ENCODE measurements at places on chromosomes 11 and 22. TPM values are rescaled to one million over a fixed set of nuclear protein-coding genes. Genes with fewer than 3 reads are reported as not detected.

MPPED2 gene
- not detected for total RNA-seq

GRCh38 chr22:27075028-27075678 lies 417.8 kb downstream of the MIAT start:
- DNase-seq: no peak

DNA sequence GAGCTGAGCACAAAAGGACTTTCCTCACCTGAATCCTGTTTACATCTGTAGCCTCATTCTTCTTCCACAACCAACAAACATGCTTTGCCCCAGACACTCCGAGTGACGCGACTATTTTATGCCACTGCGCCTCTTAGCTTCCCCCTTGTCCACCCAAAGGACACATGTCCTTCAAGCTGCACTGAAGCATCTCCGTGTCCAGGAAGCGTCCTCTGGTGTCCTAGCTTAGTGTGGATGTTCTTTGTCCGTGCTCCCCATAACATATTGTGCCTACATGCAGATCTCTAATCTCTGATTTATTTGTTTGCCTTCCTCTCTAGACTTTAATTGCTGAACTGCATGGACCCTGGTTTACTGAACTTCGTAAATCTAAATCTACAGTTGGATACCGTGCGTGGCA lies 20.1 kb upstream of the CECR2 start:
- DNase-seq: no peak

OR52E8 gene
- total RNA-seq: not detected

UPK3A gene
- not detected for total RNA-seq

GRCh38 chr11:73521621-73522020 lies 76.3 kb downstream of the FAM168A start:
- DNase-seq: peak; percentile 64

OPCML gene
- total RNA-seq: not detected

MS4A6E gene
- total RNA-seq: not detected

DNA sequence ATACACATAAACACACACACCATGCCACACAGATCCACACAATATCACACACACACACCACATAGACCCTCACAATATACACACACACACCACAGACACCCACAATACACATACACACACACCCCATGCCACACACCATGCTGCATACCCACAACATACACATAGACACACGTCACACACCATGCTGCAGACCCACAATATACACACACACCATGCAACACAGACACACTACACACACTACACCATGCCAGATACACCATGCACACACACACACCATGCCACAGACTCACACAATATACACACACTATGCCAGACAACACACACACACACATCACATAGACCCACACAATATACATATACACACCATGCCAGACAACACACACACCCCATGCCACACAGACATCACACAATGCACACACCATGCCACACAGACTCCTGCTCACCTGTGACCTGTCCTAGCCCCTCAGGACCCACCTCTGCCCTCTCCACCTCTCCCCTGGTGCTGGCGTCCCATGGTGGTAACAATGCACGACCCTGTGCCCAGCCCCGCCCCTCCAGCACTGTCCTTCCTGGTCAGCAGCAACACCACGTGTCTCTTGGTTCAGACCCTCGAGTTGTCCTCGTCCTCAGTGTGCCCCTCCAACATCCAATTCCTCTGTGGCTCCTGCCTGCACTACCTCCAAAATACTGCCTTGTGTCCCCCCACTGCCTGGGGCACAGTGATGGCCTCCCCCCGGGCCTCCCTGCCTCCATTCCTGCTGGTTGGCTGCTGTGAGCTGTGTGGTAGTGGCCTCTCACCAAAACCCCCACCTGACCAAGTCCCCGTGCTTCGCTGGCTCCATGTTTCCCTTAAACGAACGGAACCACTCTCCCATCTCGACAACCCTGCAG lies 23.7 kb upstream of the RFPL3 start:
- no peak for DNase-seq

CYB5R2 gene
- total RNA-seq: 5.5 TPM

DNA sequence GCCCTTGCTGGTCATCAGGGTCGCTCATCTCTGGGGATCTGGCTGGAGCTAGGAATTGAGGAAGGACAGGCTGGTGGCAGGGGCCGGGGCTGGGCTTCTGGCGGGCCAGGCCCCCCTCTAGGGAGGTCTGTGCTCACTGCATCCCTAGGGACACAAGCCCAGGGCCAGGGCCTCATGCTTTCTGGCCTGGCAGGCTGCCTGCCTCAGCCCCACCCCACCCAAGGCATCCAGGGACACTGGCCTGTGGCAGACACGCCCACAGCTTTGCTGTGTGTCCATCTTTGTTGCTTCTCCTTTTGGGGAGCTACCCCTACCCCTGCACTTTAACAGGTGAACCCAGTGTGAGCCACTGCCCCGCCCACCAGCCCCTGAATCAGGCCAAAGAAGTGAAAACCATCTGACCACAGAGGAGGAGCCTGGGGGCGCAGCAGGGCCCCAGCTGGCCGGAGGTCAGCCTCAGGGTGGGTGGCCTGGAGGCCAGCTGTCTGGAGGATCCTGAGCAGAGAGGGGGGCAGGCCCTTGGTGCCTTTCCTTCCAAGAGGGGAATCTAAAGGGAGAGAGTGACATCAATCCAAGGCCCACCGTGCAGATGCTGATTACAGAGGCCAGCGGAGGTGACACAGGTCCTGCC lies 26.8 kb upstream of the CELSR1 start:
- no peak for DNase-seq

C11orf21 gene
- 6.6 TPM for total RNA-seq

GRCh38 chr11:88414385-88414861 lies 76.9 kb upstream of the CTSC start:
- DNase-seq: peak; percentile 17

ST14 gene
- total RNA-seq: not detected

DGCR6 gene
- 1.3 TPM for total RNA-seq

DNA sequence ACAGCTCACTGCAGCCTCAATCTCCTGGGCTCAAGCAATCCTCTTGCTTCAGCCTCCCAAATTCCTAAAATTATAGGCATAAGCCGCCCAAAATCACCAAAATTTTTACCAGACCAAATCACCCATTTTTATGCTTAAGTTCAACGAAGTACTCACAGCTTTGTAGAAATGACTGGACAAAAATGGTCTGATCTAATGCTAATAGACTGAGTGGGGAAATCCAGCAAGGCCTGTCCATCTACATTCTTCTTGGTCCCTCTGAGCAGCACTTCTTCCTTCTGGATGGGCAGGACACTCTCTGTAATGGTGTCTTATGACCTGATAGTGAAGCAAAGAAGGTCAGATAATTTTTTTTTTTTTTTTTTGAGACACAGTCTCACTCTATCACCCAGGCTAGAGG lies 18.7 kb upstream of the OR6X1 start:
- DNase-seq: no peak

CXCR5 gene
- 25.6 TPM for total RNA-seq

TMA7B gene
- total RNA-seq: 1.5 TPM

GRCh38 chr11:45887587-45887986 lies 2.1 kb downstream of the MAPK8IP1 start:
- DNase-seq: no peak

DNA sequence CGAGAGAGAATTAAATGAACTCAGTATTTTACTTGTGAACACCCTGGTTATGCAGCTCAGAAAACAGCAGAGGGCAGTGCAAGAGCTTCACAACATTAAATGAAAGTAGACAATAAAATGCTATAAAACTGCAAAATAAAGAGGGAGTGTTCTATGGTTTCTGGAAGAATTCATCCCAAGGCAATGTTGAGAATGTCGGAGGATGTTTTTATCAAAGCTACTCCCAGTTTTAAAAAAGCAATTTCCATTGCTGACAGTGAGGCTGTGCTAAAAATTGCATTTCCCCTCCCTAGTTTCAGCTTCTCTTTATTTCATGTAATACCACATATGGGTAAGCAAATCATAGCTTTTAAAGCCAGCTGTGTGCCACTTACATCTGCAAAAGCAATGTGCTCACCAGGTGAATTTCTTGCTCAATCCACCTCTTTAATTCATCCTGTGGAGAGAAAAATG lies 296.8 kb downstream of the RAB38 start:
- no peak for DNase-seq

DNA sequence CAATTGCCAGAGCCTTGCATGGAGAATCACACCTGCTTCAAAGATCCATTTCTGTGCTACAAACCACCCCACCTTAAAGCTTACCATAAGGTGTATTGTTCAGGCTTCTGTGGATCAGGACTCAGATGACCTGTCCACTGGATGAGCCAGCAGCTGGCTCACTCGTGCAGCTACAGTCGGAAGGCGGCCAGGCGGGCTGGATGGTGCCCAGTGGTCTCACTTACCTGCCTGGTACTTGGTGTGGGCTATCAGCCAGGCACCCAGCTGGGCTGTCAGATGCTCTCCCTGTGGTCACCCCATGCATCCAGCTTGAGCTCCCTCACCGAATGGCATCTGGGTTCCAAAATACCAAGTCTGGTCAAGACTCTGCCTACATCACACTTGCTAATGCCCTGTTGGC lies 10.9 kb upstream of the APOBEC3B start:
- DNase-seq: no peak

BIRC3 gene
- 105 TPM for total RNA-seq
